ENCODE measurements at places on chromosomes 2 and 18. TPM values are rescaled to one million over a fixed set of nuclear protein-coding genes. Genes with fewer than 3 reads are reported as not detected.

The FSHR gene
- total RNA-seq, result not detected

The MYO5B gene
- total RNA-seq, result 102 TPM

The ATOH8 gene
- total RNA-seq, result 260 TPM

The CLEC4F gene
- total RNA-seq, result not detected

GRCh38 chr2:43507137-43507536 lies 88.7 kb downstream of the THADA start:
- no peak overlapping the region for H3K4me3 ChIP-seq
- H3K36me3 ChIP-seq, result peaks cover 3% of the 10 kb centered on the region
- no peak for DNase-seq
- no peaks in the 10 kb centered on the region for H3K27me3 ChIP-seq

DNA sequence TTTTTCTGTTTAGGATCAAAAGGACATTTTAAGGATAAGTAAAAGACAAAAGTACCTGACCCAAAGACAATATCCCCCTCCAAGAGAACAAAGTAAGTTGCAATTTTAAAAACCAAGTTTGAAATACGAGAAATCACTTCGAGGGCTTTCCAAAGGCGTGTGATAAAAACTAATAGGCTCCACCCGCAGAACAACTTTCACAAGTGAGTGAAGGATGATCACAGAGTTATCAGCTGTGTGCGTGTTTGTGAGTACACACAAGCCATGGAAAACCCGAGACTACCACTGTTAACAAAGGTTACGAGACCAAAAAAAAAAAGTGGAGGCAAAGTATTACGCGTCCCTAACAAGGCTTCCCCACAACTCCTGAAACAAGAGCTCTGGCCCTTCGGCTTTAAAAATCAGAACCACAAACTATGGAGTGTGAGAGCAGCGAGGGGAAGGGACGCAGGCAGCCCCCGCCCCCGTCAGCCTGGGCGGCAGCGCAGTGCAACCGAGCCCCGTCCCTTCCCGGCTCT lies 719 bp downstream of the SMAD2 start:
- no peaks in the 10 kb centered on the region for H3K36me3 ChIP-seq
- H3K4me1 ChIP-seq, result peaks cover 40% of the 10 kb centered on the region
- DNase-seq, result no peak
- H3K27me3 ChIP-seq, result no peaks in the 10 kb centered on the region

DNA sequence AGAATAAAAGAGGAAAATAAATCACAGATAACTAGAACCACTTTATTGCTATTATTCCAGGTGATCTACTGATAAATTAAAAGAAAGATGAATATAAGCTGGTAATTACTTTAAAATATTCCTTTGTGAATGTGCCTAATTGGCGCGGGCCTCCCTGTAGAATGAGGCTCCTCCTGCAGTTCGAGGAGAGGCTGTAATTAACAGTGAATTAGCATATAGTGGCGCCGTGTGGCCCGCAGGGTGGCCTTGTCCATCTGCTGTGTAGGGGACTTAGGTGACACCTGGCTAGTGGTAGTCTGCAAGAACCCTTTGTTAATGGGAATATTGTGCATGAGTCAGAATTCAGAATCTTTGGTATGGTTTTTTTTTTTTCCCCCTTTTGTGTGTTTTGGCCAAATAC lies 119.8 kb downstream of the AGAP1 start:
- H3K27ac ChIP-seq, result no peak overlapping the region
- H3K36me3 ChIP-seq, result no peaks in the 10 kb centered on the region
- H3K4me1 ChIP-seq, result no peaks in the 10 kb centered on the region
- no peak overlapping the region for H3K4me3 ChIP-seq
- DNase-seq, result no peak
- H3K27me3 ChIP-seq, result no peaks in the 10 kb centered on the region

DNA sequence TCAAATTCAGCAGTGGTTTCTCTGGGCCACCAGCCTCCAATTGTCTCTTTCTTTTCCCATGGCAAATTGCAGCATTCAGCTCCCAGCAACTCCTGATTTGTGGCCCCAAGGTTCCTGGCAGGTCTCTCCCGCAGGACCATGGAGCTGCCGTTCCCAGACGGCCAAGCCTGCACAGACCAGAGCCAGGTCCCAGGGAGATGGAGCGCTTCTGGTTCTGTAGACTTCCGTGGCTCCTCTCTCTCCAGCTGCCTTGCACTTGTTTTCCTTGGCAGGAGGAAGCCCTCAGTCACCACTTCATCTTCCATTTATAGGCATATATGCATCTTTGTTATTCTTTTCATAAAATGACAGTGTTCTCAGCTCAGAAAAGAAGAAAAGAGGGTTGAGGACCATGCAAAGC lies 21.7 kb downstream of the TNP1 start:
- H3K27ac ChIP-seq, result no peak overlapping the region
- H3K4me3 ChIP-seq, result no peak overlapping the region
- no peak for DNase-seq
- no peaks in the 10 kb centered on the region for H3K27me3 ChIP-seq
- H3K4me1 ChIP-seq, result no peaks in the 10 kb centered on the region

DNA sequence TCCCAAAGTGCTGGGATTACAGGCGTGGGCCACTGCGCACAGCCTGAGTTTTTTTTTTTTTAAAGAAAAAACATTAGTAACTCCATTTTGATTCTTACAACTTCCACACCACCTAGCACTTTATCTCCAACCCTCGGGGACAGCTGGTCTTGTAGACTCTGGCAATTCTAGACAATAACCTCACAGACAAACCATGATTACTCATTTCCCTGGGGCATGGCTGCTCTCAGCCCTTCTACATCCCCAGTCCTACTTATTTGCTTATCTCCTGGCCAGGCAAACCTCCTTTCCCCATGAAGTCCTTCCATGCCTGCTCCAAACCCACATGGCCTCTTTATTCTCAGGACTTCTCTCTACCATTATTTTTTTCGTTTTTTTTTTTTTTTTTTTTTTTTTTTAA lies 91.1 kb downstream of the ACTR3 start:
- H3K27ac ChIP-seq, result no peak overlapping the region
- H3K27me3 ChIP-seq, result no peaks in the 10 kb centered on the region
- no peaks in the 10 kb centered on the region for H3K4me1 ChIP-seq
- H3K36me3 ChIP-seq, result no peaks in the 10 kb centered on the region
- H3K4me3 ChIP-seq, result no peak overlapping the region
- no peak for DNase-seq

DNA sequence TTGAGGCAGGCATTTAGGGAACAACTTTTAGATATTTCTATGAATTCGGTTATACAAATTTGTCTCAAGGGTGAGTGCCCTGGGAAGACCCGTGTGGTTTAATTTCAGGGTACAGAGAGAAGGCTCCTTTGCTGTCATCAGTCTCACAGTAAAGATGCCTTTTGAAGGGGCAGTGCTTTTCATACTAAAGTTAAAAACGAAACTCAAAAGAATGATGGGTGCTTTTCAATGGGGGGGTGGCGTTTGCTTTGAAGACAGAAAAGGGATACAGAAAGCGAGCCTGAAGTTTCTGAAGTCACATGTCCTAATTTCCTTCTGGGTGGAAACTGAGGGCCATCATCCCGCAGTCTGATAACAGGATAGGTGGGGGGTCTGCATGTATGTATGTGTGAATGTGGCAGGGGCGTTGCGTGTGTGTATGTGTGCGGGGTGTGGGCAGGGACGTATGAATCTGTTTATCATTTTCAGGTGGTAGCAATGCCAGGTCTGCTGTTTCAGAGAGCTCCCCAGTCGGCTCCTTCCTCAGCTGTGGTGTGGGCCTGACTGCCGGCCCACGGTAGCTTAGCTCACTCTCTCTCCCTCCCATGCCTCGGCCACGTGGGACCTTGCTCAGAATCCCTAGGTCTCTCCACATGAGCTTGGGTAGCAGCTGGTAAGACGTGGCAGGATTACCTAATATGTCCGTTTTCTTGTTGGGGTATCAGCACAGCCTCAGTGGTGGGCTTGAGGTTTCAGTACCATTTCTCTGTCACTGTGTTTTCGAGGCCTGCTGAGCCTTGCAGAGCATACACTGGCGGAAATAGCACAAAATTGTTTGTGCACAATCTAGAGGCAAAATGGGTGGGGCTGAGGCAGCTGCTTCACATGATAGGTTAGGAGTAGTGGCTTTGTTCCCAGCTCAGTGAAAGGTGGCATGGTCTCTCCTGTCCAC lies 32.7 kb downstream of the ARHGAP25 start:
- DNase-seq, result peak; percentile 70
- no peak overlapping the region for H3K4me3 ChIP-seq
- H3K27me3 ChIP-seq, result no peaks in the 10 kb centered on the region
- H3K36me3 ChIP-seq, result no peaks in the 10 kb centered on the region

- no peak overlapping the region for H3K27ac ChIP-seq
- H3K36me3 ChIP-seq, result no peaks in the 10 kb centered on the region
- no peak overlapping the region for H3K4me3 ChIP-seq
- H3K4me1 ChIP-seq, result no peaks in the 10 kb centered on the region
These were observed 1485.4 kb upstream of the CELF4 start for GRCh38 chr18:39051013-39051412.

DNA sequence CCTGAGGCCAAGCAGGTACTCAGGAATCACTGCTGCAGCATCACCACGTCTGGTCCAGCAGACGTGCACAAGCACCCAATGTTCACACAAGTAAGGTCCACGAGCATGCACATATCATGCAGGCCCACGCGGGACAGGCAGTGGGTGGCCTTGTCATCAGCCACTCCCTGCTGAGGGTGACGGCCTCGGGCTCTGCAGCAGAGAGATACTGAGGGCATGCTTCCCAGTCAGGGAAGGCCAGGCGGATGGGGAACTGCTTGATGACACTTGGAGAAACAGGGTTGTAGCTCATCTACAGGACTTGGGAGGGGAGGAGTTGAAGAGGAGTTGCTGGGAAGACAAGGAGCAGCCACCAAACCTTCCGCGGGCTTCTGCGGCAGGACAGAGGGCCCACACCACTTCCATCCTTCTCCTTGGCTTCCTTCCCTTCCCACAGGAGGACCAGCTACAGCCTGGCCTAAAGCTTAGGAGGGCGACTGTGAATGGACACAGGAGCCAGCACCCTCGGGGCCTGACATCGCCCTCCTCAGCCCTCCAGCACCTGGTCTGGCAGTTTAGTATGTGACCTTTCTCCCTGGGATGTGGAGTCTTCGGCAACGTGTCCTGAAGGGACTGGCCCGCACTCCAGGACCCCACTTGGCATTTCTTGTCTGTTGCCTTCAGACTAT lies 15.2 kb downstream of the MFSD2B start:
- DNase-seq, result no peak
- H3K27ac ChIP-seq, result no peak overlapping the region

DNA sequence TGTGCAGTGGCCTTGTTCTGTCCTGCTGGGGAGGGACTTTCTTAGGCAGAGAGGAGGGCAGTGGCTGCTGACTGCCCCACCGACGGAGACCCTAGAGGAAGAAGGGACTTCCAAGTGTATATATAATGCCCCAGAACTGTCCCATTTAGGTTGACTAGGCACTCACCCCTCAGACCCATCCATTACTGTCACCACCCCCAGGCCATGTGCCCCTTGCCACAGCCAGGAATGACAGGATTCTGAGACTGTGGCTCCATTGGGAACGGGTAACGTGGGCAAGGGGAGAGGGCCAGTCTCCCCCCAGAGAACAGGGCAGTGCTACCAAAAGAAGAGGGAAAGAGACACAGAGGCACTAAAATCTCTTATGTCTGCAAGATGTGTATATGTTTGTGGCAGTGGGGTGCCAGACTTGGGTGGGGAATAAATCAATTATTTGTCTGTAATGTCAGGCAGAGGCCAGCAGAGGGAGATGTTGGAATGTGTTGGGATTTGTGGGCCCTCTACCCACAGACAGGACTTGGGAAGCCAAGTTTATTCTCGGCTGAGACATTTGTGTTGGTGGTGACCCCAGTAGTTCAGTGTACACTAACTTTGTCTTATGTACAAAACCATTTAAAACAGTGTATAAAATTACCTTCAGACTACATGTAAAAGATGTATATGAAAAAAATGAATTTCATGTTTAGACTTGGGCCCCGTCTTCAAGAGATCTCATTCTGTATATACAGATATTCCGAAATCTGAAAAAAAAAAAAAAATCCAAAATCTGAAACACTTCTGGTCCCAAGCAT lies 24.0 kb upstream of the TMEM37 start:
- H3K27me3 ChIP-seq, result no peaks in the 10 kb centered on the region
- no peaks in the 10 kb centered on the region for H3K36me3 ChIP-seq
- peaks cover 9% of the 10 kb centered on the region for H3K4me1 ChIP-seq

DNA sequence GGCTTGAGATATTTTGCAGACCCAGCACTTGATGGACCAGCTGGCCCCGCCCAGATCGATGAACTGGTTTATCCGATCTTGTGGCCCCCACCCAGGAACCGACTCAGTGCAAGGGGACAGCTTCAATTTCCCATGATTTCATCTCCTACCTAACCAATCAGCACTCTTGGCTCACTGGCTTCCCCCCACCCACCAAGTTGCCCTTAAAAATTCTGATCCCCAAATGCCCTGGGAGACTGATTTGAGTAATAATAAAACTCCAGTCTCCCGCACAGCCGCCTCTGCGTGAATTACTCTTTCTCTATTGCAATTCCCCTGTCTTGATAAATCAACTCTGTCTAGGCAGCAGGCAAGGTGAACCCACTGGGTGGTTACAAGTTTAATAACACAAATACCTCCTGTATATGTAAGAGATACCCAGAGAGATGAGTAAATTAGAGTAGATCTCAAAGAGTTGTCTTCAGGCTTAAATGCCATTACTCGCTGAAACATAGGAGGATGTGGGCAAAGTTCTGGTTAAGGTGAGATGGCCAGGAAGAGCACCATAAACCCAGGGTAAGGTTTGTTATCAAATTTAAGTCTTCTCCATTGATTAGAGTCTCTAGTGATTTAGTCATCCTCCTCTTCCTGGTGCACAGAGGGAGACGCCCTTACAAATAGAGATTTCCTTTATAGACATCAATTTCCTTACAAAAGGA lies 222.8 kb downstream of the ARL4C start:
- no peak overlapping the region for H3K27ac ChIP-seq
- H3K4me3 ChIP-seq, result no peak overlapping the region
- H3K27me3 ChIP-seq, result no peaks in the 10 kb centered on the region
- DNase-seq, result no peak
- H3K4me1 ChIP-seq, result no peaks in the 10 kb centered on the region

- no peak overlapping the region for H3K4me3 ChIP-seq
- H3K27me3 ChIP-seq, result no peaks in the 10 kb centered on the region
- no peak overlapping the region for H3K27ac ChIP-seq
- H3K36me3 ChIP-seq, result no peaks in the 10 kb centered on the region
These were observed 64.4 kb downstream of the CIB4 start for GRCh38 chr2:26576565-26577441.

DNA sequence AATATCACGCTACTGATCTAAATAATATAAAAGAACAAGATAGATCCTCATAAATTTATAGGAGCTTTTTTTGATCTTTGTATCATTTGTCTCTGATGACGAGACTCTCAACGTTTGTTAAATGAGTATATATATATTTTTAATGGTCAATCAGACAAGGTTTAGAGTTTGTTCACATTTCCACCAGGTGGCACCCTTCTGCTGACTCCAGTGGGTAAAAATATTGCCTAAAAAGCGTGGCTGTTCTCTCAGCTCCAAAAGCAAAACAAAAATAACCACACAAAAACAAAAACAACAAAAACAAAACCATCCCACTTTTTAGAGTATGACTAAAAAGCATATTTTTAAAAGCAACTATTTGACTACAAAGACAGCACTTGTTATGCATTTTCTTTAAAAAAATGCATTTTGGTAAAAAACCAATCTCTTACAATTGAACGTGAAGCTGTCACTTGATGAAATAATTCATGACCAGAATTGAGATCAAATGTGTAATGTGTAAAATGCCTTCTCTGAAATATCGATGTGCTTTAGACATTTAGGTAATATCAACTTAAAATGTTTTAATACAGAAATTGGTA lies 723.2 kb downstream of the DPP10 start:
- no peak overlapping the region for H3K27ac ChIP-seq
- H3K27me3 ChIP-seq, result no peaks in the 10 kb centered on the region
- H3K36me3 ChIP-seq, result no peaks in the 10 kb centered on the region
- H3K4me3 ChIP-seq, result no peak overlapping the region
